Stimulated activated CD8-positive, alpha-beta memory T cell treated with anti-CD3 and anti-CD28 coated beads, Interleukin-4, amount 100 ng/mL, for 1 hour (primary cell): ENCODE measurements at places on chromosomes 11 and 22.

GRCh38 chr11:10660323-10660722 is 33.2 kb downstream of the IRAG1 start:
- no peak for DNase-seq

GRCh38 chr11:130737866-130738431 is 178.3 kb downstream of the SNX19 start:
- no peak for DNase-seq

GRCh38 chr11:1358286-1358685 is 31.4 kb upstream of the BRSK2 start:
- DNase-seq: no peak

DNA sequence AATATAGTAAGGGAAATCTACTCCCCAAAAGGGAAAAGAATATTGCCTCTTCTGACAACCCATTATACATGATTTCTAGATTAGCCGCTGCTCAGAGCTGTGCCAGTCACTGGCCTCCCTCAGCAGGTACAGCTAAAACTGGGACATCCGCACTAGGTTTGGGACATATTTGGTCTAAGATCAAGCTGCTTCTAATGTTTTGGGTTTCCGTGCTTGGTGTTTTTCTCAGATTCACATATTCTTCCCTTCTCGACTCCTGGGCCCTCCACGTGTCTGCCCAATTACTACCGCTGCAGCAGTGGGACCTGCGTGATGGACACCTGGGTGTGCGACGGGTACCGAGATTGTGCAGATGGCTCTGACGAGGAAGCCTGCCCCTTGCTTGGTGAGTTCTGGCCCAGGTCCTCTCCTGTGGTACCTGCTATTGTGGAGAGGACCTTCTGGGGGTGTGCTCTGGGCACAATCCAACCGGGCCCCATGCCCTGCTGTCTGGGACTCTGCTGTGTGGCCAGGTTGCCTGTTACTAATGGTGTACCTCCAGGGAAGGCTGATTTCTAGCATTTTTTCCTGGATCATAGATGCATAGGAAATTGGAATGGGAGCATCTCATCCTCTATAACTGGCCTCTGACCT is 138.1 kb upstream of the SORL1-AS1 start:
- no peak for DNase-seq

DNA sequence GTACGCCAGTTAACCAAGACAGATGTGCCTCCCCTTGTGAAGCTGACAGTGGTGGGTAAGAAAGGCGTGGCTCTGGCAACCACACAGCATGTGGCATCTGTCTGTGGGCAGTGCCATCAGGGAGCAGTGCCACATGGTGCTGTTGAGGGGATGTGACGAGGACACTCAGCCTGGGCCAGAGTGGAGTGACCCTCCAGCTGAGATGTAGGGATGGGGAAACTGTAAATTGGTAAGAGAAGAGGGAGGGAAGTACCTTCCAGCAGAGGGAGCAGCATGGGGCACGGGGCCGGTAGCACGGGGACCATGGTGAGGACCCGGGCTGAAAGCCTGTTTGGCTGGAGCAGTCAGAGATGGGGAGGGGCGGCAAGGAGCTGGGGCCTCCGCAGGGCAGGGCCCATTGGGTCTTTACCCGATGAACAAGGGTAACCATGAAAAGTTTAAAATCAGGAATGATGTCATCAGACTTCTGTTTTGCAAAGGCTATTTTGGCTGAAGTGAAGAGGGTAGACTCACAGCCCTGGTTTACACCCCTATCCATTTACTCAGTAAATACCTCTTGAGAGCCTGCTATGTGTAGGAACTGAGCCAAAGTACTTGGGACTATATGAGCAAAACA is 10.4 kb downstream of the TMPRSS6 start:
- DNase-seq: no peak

DNA sequence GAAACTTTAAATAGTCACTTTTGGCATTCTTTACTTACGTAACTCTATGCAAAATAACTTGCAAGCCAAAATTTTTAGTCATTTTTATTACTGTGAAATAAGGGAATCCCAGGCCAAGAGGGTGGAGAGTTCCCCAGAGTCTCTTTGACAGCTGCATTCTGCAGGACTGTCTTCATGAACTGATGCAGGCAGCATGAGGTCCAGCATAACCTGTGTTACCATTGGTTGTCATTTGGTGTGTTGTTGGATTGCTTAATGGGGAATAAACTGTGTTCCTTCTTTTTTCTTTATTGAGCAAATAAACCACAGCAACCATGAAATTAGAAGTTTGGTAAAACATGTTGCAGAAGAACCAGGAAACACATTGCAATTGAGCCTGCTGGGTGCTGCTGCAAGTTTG is 24.6 kb downstream of the MMP27 start:
- no peak for DNase-seq

DNA sequence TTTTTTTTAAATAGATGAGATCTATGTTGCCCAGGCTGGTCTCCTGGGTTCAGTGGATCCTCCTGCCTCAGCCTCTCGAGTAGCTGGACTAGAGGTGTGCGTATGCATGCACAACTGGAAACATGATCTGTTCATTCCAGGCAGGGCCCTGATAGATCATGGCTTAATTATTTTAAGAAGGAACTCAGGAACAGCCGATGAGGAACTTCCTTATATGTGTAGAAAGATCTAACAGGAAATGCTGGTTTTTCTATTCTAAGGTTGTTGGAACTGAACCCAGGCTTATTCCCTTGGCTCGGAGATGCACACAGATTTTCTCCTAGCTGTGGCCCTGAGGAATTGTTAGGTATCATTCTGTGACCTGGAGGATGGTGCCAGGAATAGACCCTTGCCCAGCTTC is 32.4 kb downstream of the SPECC1L start:
- no peak for DNase-seq

DNA sequence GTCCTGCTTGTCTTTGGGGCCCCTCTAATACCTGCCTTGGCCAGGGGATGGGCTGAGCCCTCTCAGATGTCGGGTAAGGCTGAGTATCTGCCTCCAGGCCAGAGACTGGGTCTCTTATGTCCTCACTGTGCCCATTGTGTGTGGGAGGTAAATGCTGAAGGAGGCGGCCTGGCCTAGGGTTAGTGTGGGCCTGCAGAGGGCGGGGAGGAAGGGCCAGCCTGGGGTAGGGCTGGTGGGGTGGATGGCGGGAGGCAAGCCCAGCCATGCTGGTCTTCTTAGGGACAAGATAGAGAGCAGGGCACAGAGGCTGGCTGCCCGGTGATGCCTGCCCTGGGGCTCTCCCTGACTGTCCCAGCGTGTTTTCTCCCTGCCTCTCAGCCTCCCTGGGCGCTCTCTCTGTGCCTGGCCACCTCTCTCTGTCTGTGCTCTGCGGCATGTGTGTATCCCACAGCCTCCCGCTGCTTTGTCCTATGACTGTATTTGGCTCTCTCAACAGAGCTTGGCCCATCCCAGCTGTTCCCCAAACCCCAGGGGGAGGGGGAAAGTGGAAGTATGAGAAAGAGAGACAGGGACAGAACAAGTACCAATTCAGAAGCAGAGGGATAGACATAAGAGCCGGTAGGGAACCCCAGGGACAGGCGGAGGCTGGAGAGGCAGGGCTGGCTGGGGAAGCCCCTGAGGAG is 57.0 kb downstream of the PDE2A start:
- DNase-seq: no peak

DNA sequence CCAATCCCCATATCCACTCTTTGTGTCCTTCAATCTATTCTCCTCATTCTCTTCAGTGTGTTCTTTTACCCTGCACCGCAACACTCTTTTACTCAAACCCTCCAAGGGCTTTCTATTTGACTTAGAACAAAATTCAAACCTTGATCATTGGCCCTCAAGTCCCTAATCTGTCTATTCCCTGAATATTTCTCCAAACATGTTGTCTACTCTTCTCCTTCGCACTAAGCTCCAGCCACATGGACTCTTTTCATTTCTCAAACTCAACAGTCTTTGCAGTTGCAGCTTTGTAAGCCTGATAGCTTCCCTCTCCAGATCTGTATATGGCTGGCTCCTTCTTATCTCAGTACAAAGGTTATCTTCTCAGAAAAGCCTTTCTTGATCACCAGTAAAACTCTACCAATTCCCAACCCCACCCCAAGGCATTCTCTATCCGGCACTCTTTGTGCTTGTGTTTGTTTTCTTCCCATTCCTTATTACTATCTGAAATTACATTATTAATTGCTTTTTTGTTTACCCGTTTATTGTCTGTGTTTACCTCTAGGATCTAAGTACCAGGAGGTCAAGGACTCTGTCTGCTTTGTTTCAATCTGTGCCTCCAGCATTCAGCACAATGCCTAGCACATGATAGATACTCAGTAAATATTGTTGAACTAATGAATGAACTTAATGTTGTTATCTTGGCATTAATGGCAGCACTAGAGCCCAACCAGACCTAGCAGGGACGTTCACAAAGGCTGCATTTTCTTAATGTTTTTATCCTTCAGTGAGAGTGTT is 147.4 kb downstream of the BBOX1 start:
- DNase-seq: no peak

GRCh38 chr11:64150481-64151239 is 15.3 kb downstream of the MACROD1 start:
- no peak for DNase-seq

GRCh38 chr11:33585586-33586209 is 114.9 kb downstream of the C11orf91 start:
- no peak for DNase-seq

DNA sequence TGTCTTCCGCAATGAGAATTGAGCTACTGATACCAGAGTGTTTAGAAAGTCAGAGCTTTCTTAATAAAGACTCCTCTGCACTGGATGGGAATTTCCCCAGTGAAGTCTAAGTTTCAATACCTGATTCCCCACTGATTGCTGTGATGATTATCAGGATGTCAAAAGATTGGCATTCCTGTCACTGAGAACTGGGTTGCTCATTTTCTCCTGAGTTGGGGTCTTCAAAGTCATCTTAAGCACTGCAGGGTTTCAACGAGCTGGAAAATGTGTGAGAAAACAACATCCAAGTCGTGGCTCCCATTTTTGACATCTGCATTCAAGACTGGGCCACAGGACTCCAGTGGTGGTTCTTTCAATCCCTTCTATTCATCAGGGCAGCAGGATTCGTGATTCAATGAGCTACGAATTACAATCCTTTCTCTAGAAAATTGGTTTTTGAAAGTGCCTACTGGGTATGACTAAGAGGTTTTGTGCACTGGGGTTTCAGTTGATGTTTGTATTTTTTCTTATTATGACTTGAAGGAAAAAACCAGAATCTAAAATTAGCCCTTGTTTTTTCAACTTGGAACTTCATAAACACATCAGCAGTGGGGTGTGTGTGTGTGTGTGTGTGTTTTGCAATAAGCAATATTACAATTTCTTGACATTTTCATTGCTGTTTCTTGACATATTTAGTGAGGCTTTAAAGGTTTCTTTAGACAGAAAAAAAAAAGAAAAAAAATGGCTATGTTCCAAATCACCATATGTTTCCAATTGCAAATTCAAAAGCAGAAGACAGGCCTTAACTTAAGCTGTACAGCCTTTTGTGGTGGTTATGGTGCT is 233.0 kb downstream of the FAM76B start:
- DNase-seq: no peak

DNA sequence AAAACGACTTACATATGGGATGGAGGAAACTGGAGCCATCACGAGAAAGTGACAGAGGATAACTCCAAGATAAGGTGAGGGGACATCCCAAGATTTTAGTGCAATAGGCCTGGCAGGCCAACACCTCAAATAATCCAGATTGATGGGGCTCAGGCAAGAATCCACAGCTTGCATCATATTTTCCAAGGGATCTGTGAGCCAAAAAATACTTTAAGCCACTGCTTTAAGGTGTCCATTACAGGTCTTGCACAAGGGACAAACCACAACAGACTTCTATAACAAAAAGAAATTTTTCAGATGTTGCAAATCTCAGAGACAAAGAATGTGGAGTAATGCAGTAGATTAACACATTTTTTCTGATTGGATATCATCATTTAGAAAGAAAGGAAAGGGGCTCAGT is 45.6 kb downstream of the DENND5A start:
- no peak for DNase-seq

DNA sequence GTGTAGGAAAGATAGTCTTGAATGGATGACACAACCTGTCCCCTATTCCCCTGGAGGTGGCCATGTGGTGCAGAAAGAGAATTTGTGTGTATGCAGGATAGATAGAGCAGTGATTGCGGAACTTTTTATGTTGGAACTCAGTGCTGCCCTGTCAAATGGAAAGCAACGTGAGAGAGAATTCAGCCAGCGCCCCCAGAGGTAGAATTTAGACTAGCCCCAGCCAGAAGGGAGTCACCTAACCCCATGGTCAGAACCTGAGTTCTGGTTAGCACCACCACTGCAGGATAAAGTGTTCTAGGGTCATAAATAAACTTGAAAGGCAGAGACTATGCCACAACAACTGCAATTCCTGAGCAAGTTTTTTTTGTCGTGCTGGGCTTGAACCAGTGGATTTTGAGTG is 152.9 kb upstream of the GRIA4 start:
- DNase-seq: no peak

- DNase-seq: no peak
Observed at GRCh38 chr11:58006940-58007339, 16.7 kb upstream of the OR9Q1 start.

DNA sequence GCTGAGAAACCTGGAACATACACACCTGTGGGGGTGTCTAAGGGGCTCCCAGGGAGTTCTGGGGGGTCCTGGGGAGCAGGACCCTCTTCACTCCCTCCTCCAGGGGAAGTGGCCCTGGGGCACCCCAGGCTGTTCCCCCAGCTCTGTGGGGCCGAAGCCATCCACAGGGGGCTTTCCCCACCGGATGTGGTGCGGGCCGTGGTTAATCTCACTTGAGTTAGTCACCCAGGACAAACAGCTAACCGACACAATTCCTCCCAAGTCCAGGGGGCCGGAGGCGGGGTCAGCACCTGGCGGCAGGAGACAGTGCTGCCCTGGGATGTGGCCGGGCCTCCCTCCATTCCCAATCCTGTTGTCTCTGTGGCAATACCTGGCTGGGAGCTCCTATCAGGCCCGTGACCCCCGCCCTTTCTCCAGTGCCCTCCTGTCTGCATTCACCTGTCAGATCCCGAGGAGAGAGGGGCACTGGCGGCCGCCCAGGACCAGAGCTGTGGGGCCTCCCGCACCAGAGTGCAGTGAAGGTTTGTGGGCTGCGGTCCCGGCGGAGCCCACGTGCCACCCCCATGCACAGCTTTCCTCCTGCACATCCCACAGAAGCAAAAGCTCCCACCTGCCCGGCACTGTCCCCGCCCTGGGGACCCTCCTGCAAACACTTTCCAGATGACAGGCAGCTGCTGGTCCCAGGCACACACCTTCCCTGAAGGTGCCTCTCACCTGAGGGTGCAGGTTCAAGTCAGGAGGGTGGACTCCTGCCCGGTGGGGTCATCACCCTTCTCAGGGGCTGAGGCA is 5.2 kb upstream of the MUC5AC start:
- no peak for DNase-seq

DNA sequence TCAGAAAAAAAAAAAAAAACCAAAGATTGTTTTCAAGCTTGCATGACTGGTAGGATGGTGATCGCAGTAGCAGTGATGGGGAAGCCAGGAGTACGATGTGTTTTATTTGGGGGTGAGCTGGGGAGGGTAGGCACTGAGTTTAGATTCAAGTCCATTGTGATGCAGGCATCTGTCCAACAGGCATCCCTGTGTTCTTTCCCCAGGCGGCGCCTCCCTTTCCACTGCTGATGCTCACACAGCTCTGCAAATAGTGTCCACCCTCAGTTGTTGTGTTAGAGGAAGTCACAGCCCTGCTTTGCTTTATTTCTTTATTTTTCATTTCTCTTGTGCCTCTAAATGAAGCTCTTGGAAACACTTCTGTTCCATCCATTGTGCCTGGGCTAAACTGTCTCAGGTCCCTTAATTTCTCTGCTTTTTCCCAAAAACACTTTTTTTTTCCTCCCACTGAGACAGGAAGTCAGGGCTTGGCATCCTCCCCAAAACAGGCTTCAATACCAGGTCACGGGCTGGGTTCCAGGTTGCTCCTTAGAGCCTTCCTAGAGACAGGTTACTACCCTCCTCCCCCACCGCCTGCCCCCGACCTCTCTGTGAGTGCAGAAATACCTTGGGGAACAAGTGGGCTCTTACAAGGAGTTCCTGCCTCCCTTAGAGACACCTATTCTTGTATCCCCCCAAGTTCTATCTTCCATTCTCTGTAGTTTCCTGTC is 38.6 kb upstream of the HSPA8 start:
- DNase-seq: no peak
